CD4-positive, alpha-beta T cell treated with Interleukin-2 at 100 ng/mL for 4 hours (primary cell): ENCODE measurements at places on chromosomes 5 and 9.

- DNase-seq: no peak
Observed at GRCh38 chr5:97888439-97888838, 705.4 kb upstream of the RIOK2 start.

DNA sequence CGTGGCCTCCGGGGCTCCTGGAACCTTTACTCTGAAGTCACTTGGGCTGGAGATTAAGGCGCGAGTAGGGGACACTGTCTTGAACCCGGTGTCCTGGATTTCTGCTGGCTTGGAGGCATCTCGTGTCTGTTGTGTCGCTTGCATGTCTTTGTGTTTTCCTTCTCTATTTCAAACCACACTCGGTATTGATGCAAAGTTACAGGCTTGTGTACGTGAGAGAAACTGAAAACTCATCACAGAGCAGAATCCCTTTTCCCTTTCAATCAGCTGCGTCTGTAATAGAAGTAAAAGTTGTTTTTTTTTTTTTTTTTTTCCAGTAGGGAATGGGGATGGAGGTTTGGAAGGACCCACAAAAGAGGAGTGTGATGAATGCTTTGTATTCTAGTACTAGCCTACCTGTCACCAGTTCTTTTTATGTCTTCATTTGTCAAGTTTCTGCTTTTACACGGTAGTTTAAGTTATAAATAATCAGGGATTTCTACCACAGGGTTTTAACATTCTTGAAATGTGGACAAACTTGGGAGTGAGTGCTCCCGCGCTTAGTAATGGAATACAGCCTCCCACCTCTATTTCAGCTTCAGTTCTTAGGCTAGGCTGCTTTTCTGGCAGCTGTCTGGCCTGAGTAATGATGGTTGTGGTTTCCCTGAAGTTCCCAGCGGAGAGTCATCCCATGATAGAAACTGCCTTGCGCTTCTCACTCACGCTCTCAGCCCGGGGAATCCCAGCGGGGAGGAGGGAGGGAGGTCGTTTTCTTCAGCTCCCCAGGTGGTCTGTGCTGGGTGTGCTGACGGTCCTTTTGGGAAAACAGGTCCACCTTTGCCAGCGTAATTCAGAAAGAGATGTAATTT is 763 bp downstream of the TJP2 start:
- peak; percentile 19 for DNase-seq

DNA sequence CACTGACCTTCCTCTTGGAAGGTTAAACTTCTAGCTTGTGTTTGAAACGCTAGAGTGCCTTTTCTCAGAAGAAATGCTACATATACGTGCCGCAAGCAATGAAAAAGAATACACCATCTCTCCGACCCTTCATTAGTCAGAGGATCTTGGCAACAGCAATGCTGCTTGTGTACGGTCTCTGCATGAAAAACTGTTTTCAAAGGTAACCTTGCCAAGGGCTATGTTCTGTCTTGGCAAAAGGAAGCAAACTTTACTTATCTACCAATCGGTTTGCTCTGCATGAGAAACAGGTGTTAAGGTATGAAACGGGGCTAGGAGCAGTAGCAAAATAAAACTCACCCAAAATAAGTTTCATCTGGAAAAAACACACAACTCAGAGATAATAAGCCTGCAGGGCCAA is 297.8 kb downstream of the FBXL17 start:
- DNase-seq: no peak

DNA sequence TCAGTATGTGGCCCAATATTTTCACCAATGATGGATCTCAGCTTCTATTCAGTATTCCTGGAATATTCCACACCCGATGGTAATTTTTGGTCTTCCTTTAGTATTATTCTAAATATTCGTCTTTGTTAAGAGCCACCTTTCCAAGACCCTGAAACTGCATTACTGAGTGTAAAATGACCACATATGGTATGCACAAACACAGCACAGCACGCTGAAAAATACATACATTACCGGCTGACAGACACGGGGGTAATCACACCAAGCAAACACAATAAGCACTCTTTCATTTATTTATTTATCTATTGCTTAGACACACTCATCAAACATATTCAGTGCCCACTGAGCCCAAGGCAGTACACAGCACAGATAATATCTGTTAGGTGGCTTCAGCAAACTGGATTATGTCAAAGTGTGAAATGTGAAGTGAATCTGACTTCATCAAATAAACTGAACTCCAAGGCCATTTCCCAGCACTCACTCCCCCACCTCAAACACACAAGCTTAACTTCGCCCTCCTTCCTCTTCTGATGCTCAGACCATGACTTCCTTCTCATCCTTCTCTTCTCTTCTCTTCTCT is 1637.8 kb upstream of the C9orf72 start:
- DNase-seq: no peak

DNA sequence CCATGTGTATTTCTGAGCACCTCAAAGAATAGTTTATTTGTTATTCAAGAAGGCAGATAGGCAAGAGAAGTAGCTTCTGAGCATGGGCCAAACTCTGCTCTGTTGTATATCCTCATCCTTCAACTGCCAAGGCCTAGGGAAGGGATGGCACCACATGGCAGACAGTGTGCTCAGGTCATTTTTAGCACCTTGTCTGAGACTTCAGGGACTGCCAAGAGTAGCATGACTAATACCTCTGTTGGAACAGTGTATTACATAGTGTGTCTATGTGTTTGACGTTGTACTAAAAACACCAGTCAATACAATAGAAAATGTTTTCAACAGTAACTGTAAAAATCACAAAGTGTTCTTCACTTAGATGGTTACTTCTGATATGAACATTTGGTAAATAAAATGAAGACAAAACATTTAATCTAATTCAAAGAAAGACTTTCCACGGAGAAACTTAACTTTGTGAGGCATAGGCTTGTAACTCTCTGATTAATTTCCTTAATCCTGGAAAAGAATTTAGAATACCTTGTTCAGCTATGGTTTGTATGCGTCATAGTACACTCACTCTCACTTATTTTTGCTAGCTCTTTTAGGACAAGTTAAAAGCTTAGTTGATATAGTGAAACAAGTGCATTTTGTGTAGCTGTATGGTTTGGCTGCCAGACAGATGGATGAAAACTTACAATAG is 318.4 kb upstream of the RIOK2 start:
- no peak for DNase-seq
